ENCODE measurements at places on chromosomes 11 and 22.

GRCh38 chr22:38305471-38306448 is 11.5 kb downstream of the CSNK1E start:
- peak; percentile 67 for DNase-seq

DNA sequence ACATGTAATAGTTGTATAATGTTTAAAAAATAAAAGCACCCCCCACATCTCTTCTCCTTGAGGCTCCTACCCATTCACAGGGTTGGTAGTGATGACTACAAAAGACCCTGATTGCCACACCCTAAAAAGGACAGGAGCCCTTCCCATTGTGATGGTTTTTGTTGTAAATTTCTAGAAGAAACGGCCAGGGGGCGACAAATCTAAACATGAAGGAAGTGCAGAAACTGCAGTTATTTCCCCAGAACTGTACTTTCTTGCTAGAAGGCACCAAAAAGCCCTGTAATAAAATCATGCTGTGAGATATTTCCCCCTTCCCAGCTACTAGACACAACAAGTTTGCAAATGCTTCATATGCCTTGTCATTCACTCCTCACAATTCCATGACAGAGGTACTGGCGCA is 10.8 kb downstream of the PRR5L start:
- peak; percentile 14 for DNase-seq

DNA sequence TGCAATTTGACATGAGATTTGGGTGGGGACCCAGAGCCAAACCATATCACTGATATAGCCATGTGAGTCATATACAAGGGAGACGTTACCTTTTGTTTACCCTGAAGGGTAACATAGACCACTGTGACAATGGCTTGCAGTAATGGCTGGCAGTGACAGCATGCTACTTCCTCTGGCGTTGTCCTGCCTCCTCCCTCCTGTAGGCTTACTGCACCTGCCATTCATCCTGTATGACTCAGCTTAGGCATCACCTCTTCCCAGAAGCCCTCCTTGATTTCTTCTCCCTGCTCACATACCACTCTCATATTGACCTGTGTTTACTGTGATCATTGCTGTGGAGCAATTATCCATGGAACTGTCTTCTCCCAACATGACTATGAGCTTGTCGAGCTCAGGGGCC is 12.0 kb upstream of the PVALB start:
- peak; percentile 18 for DNase-seq

- DNase-seq, result peak; percentile 29
Observed at GRCh38 chr22:30453731-30454510, 17.9 kb downstream of the SEC14L3 start.

GRCh38 chr22:31055117-31055634 is 25.9 kb upstream of the SMTN start:
- DNase-seq, result no peak

DNA sequence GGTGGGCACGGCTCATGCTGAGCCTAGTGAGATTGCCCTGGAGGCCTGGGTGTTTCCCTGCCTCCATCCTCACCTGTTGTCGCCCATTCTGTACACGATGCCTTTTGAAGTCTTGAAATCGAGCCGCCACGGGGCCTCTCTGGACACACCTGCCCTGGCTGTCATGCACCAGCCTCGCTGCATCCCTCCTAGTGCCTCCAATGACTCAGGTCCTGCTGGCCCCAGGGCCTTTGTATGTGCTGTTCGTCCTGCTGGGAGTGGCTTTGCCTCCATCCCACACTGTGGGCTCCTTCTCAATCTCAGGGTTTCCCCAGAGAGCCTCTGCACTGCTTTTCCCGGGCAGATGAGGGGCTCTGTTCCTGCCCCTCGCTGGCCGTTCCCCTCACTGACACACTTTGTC is 8.9 kb upstream of the MYEOV start:
- no peak for DNase-seq

- DNase-seq, result no peak
Observed at GRCh38 chr22:36922711-36923110, 9.3 kb downstream of the CSF2RB start.

GRCh38 chr11:7572001-7572712 is 58.4 kb downstream of the PPFIBP2 start:
- DNase-seq, result no peak

DNA sequence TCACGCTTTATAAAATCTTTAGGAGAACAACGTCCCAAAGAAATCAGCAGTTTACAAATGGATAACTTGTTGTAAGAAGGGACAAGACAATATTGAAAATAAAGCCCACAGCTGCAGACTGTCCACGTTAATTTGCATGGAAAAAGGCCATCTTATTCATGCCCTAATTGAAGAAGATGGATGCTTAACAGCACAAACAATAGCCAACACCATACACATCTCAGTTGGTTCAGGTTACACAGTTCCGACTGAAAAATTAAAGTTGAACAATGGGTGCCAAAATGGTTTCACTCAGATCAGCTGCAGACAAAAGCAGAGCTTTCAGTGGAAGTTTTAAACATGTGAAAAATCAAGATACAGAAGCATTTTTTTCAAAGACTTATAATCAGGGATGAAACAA is 314.2 kb downstream of the RAB38 start:
- no peak for DNase-seq

GRCh38 chr22:26536056-26536761 is 23.9 kb upstream of the TFIP11 start:
- no peak for DNase-seq

GRCh38 chr11:92885600-92885999 is 83.9 kb upstream of the MTNR1B start:
- DNase-seq, result no peak

DNA sequence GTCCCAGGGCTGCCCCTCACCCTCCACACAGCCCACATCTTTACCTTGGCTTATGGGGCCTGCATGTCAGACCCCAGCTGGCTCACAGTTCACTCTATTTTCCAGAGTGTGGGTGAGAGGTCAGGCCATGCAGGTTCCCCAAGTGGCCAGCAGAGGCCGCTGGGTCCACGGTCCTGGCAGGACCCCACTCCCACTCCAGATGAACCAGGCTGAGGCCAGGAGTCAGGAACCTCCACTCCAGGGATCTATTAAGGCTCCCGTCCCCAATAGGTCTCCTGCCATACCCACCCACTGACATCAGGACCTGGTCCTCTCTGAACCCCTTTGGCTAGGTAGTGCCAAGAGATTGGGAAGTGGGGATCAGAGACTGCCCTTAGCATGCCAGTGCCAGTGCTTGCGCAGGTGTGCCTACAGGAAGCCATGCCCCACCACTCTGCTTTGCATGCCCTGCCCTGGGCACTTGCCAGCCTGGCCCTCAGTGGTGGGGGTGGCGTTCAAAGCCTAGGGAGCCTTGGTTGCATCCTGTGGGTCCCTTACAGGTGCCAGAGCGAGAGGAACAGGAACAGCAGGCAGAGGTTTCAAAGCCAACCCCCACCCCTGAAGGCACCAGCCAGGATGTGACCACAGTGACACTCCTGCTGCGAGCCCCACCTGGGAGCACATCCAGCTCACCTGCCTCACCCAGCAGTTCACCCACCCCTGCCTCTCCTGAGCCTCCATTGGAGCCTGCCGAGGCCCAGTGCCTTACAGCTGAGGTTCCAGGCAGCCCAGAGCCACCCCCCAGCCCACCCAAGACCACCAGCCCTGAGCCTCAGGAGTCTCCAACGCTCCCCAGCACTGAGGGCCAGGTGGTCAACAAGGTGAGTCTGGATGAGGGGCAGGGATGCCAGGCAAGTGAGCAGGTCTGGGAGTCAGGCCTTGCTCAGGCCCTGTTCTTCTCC is 8.3 kb downstream of the SMTN start:
- peak; percentile 29 for DNase-seq

GRCh38 chr11:120608061-120608460 is 96.5 kb downstream of the GRIK4 start:
- no peak for DNase-seq

- no peak for DNase-seq
Observed at GRCh38 chr22:33986167-33986771, 66.0 kb upstream of the LARGE1 start.

DNA sequence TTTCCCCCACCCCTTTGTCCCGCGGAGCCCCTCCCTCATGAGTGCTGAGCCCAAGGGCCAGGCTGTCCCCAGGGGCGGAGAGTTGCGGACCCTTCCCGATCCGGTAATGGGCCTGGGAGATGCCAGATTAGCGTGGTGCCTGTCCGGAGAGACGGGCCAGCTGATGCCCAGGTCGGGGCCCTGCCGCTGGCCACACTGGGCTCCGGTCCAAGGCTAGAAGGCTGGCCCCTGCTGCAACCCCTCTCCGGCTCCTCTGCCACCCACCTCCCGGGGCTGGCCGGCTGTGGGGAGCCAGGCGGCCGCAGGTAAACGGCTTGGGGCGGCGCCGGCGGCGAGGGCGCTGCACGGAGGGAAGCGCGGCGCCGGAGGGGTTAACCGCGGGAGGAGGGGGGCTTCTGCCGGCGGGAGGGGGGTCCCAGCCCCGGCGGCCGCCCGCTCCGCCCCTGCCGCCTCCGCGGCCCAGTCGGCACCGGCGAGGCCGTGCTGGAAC is at the start of gene KCNK4:
TSS of gene KCNK4 (plus strand) at position 41 of the 490 bp plus-strand sequence. CDS start 1,717 bp downstream, outside the sequence.
- no peak for DNase-seq

- DNase-seq, result no peak
Observed at GRCh38 chr22:46004105-46004866, 27.3 kb upstream of the WNT7B start.

DNA sequence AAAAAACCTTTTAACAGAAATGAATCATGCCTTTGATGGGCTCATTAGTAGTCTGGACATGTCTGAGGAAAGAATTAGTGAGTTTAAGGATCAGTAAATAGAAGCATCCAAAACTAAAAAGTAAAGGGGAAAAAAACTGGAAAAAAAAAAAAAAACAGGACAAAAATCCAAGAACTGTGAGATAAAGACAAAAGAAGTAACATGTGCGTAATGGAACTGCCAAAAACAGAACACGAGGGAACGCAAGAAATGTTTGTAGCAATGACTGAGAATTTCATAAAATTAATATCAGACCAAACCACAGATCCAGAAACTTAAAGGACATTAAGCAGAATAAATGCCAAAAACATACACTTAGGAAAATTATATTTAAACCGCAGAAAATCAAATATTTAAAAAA is 77.4 kb downstream of the MS4A13 start:
- no peak for DNase-seq

- DNase-seq, result no peak
Observed at GRCh38 chr11:90426442-90426841, 203.6 kb upstream of the CHORDC1 start.

DNA sequence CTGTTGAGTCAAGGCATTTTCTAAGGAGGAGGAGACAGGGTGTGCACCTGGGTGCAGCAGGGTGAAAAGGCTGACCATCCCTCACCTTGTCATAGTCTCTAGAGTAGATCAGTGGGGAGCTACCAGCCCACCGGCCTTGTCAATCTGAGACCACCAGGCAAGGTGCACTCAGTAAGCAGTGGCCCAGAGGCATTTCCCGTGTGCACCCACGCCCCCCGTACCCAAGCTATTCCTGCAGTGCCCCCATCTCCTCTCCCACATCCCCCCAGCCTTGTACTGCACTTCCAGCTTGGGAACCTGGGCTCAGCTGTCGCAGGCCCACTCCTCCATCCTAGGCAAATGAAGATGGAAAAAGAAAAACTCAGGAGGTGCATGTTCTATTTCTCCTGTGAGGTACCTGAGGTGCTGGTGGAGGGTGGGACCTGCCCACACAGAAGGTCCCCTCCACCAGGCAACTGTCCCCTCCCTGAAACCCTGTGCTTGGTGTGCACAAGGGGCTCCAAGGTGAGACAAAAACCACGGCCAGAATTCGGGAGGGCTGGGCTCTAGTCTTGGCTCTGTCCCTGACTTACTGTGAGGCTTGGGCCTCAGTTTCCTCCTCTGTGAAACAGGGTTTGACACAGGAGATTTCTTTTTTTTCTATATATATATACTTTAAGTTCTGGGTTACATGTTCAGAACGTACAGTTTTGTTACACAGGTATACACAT is 8.4 kb downstream of the P2RY2 start:
- no peak for DNase-seq

Data from activated CD4-positive, alpha-beta T cell treated with anti-CD3 and anti-CD28 coated beads, Interleukin-2, amount 50 U/mL, for 16 hours (primary cell).